ENCODE measurements at places on chromosomes 7 and 10. TPM values are rescaled to one million over a fixed set of nuclear protein-coding genes. Genes with fewer than 3 reads are reported as not detected.

The RPA3 gene
- 11.2 TPM for total RNA-seq

The ARHGEF35 gene
- 1.2 TPM for total RNA-seq

The EBF3 gene
- 185 TPM for total RNA-seq

The ATRNL1 gene
- 419 TPM for total RNA-seq

The VPS37D gene
- 14.7 TPM for total RNA-seq

The PDE6C gene
- not detected for total RNA-seq

The OLAH gene
- total RNA-seq: not detected

The LRRC17 gene
- total RNA-seq: 33.6 TPM

The AP5Z1 gene
- total RNA-seq: 14.9 TPM

The BCAP29 gene
- 40.3 TPM for total RNA-seq

The CLDN3 gene
- 0.36 TPM for total RNA-seq

The IGFBP3 gene
- 19.4 TPM for total RNA-seq

The AMZ1 gene
- 2.4 TPM for total RNA-seq

The CALN1 gene
- total RNA-seq: 14.9 TPM

The HTR7 gene
- 2.2 TPM for total RNA-seq

The CFTR gene
- total RNA-seq: 5.3 TPM

The BAMBI gene
- total RNA-seq: 4.1 TPM

The ABCF2 gene
- 18.9 TPM for total RNA-seq

All from cerebellum (tissue), 4 donors.